ENCODE measurements at places on chromosomes 6 and 20. TPM values are rescaled to one million over a fixed set of nuclear protein-coding genes. Genes with fewer than 3 reads are reported as not detected.

The SAMD5 gene
- 0.02 TPM for polyA plus RNA-seq

The EFCAB8 gene
- polyA plus RNA-seq, result 0.06 TPM

The MUCL3 gene
- polyA plus RNA-seq, result 0.22 TPM

The ADAT2 gene
- 3.5 TPM for polyA plus RNA-seq

The APOBEC2 gene
- not detected for polyA plus RNA-seq

The CLIC5 gene
- polyA plus RNA-seq, result 0.12 TPM

The SAPCD1 gene
- polyA plus RNA-seq, result 3.1 TPM

The COL19A1 gene
- not detected for polyA plus RNA-seq

The SDHAF4 gene
- polyA plus RNA-seq, result 10.4 TPM
